ENCODE measurements at places on chromosomes 2 and 18. TPM values are rescaled to one million over a fixed set of nuclear protein-coding genes. Genes with fewer than 3 reads are reported as not detected.

The KANSL1L gene
- total RNA-seq, result 9.8 TPM

GRCh38 chr2:1173528-1173927 lies 222.9 kb downstream of the SNTG2 start:
- DNase-seq, result no peak

DNA sequence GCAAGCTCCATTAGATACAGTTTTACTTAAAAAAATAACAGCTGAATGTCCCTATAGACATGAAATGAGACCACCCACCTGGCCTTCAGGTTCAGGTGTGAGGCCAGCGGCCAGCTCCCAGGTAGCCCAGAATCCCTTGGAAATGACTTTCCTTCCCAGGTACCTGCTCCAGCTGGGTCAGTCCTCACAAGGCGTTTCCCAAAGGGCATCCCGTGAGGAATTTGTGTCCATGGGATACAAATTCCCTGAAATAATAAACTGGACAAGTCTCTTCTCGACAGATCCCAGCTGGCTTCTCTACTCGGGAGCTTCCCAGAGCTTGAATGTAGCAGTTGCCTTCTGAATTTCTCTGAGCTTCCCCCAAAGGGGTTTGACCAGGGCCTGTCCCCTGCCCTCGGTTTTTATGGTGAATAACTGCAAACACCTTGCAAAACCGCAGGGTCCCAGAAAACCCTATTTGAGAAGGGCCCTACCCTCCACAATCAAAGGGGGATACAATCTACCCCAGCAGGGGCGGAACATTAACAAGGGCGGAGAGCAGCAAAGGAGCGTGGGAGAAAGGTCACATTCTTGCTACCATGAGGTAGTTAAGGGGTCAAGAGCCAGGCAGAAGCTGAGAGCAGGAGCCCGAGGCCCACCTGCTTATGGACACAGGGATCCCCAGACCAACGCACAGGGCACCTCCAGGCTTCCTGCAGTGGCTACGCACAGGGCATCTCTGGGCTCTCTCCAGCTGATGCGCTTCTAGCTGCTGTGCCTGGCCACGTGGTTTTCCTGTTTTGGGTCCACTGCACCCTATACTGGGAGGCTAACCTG lies 107.7 kb downstream of the HDAC4 start:
- no peak for DNase-seq

GRCh38 chr18:26893996-26894395 lies 28.5 kb upstream of the AQP4 start:
- DNase-seq, result no peak

DNA sequence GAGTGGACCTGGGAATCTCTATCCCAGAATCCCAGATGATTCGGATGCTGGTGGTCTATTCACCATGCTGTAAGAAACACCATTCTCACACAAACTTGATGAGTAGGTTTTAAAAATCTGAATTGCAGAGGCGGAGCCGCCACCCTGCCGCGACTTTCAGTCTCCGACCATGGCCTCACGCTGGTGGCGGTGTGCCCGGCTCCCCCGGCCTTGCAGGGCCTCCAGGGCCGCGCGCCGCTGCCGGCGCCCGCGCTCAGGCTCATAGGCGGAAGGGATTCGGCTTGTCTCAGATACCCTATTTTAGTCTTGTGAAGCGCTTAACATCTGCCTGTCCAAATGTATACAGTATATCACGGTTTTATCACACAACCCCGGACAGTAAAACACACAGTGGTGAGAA lies 2.6 kb upstream of the PPM1B start:
- no peak for DNase-seq

DNA sequence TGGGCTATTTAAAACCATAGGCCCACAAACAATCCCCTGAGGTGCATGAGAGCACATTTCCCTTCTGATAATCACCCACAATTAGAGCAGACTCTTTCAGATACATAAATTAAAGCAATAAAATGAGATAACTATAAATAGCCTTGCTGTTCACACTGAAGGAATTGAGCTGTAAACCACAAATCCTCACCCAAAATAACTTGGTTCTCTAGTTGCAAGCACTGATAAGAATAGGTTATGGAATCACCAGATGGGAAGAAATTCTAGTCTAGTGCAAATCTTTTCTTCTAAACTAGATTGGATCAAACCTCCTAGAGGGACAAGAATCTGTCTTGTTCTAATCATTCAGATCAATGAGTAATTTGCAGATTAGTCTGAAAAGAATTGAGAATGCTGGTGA lies 64.6 kb downstream of the NAB1 start:
- no peak for DNase-seq

DNA sequence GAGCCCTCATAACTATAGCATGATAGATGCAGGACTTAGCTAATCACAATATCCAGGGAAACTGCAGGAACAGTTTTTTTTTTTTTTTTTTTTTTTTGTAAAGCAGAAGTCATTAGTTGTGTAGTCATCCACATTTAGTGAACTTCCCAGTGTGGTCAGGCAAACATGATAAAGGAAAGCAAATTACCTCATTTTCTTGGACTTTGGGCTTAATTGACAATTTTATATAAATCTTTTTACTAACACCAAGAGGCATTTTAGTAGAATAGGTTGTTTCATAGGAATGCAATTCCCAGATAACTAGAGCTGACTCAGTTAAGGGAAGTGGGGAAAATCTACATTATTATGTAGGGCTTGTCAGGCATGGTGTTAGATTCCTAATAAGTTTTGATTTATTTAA lies 142.7 kb upstream of the GCFC2 start:
- DNase-seq, result no peak
